Left lobe of liver (tissue), 2 donors: ENCODE measurements at places on chromosomes 7 and 10. TPM values are rescaled to one million over a fixed set of nuclear protein-coding genes. Genes with fewer than 3 reads are reported as not detected.

Gene INHBA
- total RNA-seq: 2.6 TPM

Gene PLAC9
- total RNA-seq: 2.2 TPM

GRCh38 chr7:158315881-158316280 lies 271.7 kb downstream of the PTPRN2 start:
- DNase-seq: no peak

- no peak for DNase-seq
Measured at GRCh38 chr10:37701781-37702493, 155.5 kb downstream of the ZNF248 start.

DNA sequence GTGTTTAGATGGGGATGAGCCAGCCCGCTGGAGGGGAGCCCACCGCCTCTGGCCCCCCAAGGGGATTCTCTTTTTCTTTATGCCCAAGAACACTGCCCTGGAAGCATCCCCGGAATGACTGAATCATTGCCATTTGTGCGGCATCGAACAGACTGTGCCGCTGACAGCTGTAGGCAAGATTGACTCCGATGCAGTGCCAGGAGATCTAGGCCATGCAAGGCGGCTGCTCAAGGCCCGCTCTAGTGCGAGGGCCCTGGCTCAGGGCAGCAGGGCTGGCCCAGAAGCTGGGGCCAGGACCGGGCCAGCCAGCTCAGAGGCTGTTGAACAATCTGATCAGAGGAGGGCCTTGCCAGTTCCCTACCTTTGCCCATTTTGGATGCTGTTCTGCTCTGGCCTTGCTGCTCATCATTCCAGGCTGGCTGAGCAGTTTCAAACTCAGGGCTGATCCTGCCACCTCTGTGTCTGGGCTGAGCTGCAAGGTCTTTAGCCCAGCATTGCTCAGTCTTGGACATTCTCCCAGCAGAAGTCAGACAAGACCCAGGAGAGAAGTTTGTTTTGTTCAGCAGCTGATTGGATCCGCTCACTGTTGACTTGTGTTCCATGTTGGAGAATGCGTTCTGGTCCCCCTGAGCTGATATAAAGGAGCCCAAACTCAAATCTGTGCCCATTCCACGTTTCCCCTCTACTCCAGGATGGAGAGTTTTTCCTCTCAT lies 485.3 kb upstream of the GALNT17 start:
- no peak for DNase-seq

DNA sequence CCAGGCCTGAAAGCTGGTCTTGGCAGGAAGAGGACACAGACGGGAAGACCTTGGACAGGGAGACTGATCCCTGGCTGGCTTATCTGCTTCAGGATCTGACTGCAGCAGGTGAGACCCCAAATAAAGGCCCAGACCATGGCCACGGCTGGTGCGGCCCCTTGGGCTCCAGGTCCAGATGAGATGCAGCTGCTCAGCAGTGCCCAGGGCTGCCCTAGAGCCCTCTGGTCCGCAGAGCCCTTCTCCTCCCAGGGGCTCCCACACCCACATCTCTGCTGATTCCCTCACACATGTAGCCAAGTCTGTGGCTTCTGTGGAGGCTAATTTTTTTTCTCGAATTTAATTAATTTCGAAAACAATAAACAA lies 46.3 kb downstream of the VIPR2 start:
- DNase-seq: no peak
